ENCODE measurements at places on chromosomes 3 and 15.

DNA sequence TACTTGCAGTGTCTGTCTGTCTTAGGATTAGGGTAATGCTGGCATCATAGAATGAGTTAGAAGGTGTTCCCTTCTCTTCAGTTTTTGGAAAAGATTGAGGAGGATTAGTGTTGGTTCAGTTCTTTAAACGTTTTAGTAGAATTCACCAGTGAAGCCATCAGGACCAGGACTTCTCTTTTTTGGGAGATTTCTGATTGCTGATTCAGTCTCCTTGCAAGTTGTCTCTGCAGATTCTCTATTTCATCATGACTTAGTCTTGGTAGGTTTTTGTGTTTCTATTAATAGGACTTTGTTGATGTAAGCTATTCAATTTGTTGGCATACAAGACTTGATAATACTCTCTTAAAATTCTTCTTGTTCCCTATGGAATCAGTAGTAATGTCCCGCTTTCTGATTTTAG lies 48.9 kb downstream of the STT3B start:
- no peak overlapping the region for H3K4me3 ChIP-seq
- no peak overlapping the region for H3K27ac ChIP-seq
- no peak for DNase-seq
- H3K4me1 ChIP-seq = peaks cover 2% of the 10 kb centered on the region

DNA sequence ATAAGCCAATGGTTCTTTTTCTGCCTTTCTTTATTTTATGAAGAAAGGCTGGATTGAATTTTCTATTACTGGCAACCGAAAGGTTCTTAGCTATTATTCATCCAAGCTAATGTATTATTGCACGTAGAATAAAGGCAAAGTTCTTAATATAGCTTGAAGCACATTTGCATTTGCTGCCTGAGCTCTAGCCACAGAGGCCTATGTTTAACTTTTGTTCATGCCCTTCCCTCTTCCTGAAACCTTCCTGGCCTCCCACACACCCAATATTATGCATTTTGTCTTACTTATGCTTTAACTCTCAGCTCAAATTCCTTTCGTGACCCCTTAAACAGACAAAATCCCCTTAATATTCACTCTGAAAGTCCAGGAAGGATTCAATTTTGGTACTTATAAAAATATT lies 71.0 kb upstream of the ZNF280D start:
- DNase-seq = no peak
- H3K27ac ChIP-seq = no peak overlapping the region
- H3K36me3 ChIP-seq = no peaks in the 10 kb centered on the region

DNA sequence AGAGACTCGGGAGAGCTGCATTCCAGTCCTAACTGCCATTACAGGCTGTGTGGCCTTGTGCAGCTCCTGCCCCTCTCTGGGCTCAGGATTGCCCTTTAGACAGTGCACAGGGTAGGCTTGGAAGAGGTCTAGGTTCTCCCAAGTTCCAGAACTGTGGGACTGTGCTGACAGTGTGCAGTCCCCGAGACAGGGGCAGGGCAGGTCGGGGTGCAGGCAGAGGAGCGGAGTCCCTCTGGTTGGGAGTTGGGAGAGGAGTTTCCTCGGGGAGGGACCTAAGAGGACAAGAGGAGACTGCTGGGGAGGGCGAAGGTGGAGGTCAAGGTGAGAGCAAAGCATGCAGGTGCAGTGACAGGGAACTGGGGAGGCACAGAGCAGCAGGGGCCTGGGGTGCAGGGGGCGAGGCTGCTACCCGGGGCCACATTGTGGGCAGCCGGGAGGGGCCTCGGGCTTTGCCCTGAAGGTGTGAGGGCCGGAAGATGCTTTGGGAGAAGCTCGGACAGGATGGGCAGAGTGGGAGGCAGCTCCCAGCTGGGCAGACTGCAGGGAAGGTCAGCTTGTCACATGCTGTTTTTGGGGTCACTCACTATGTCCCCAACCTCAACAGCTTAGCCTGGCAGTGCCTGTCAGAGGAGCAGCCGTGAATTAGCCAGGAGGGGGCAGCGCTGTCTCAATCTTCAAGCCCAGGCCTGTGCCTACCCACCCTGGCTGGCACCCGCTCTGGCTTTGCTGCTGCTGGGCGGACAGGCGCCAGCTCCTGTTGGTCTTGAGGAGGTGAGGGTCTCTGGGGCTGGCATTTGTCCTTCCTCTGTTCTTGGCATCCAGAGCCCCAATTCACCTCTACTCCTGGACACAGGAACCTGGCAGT lies 15.4 kb upstream of the CSPG4 start:
- H3K36me3 ChIP-seq = no peaks in the 10 kb centered on the region
- no peaks in the 10 kb centered on the region for H3K4me1 ChIP-seq
- no peak overlapping the region for H3K4me3 ChIP-seq
- H3K27me3 ChIP-seq = no peaks in the 10 kb centered on the region
- DNase-seq = peak; percentile 45

DNA sequence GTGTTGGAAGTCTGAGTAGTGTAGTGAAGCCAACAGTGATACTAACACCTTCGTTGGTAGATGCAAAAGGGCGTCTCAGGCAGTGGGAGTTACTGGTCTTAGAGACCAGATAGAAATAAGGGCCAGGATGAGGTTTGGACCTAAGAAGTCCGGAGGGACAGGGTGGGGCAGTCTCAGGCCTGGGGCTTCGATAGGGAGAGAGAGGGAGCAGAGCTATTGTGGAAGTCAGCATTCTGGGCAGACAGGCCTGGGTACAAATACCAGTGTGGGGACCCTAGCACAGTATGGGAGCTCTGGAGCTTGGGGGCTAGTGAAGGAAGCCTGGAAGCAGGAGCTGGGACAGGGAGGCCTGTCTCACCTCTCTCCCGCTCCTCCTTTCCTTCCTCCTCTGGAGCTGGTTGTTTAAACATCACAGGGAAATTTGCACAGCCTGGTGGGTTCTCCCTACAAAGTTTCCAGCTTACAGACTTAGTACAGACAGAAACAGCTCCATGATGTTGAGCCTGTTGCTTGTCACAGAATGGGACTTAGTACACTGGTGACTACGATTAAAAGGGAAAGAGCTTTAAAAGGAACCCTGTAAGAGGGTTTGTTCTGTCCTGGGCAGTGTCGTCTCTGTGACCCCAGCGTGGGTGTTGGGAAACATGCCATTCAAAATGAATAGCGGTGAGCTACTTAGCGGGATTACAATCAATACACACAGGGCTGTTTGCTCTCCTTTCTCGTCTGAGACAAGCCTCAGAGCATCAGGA lies 76.4 kb upstream of the TNFAIP8L3 start:
- H3K4me3 ChIP-seq = no peak overlapping the region
- DNase-seq = no peak
- H3K27me3 ChIP-seq = no peaks in the 10 kb centered on the region
- no peak overlapping the region for H3K27ac ChIP-seq

GRCh38 chr3:175512700-175513099 lies 653.6 kb downstream of the NAALADL2 start:
- no peak for DNase-seq
- no peak overlapping the region for H3K27ac ChIP-seq
- no peaks in the 10 kb centered on the region for H3K27me3 ChIP-seq
- H3K4me1 ChIP-seq = no peaks in the 10 kb centered on the region
- no peak overlapping the region for H3K4me3 ChIP-seq
- no peaks in the 10 kb centered on the region for H3K36me3 ChIP-seq

GRCh38 chr15:77944002-77944867 lies 133.3 kb downstream of the TBC1D2B start:
- DNase-seq = peak; percentile 91
- H3K27me3 ChIP-seq = no peaks in the 10 kb centered on the region
- peak overlapping the region; percentile 34 for H3K4me3 ChIP-seq
- H3K27ac ChIP-seq = peak overlapping the region; percentile 32

- no peaks in the 10 kb centered on the region for H3K27me3 ChIP-seq
- H3K4me3 ChIP-seq = no peak overlapping the region
- DNase-seq = no peak
- H3K4me1 ChIP-seq = no peaks in the 10 kb centered on the region
These were observed 79.2 kb downstream of the EFL1 start for GRCh38 chr15:82183121-82184031.

DNA sequence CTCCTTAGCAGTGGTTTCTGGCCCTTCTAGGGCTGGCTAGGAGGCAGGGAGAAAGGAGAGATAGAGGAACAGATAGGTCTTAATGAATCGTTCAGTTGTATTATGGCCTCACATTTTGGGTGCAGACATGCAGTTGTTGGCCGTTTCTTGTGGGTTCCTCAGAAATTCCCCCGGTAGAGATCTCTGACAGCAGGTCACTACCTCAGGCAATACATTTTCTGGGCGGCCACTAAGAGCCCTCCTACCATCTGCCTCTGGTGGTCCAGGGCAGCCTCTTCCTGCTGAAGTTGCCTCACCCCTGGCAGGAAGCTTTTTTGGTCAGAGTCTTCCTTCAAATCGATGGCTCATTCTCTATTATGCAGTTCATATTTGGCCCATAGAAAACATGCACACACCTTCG lies 266.1 kb downstream of the SV2B start:
- H3K27ac ChIP-seq = no peak overlapping the region
- no peaks in the 10 kb centered on the region for H3K27me3 ChIP-seq
- H3K36me3 ChIP-seq = no peaks in the 10 kb centered on the region

- peak; percentile 90 for DNase-seq
- H3K4me1 ChIP-seq = peaks cover 3% of the 10 kb centered on the region
- no peaks in the 10 kb centered on the region for H3K36me3 ChIP-seq
- H3K4me3 ChIP-seq = peak within 1 kb of the TSS; percentile 67
- no peaks in the 10 kb centered on the region for H3K27me3 ChIP-seq
- H3K27ac ChIP-seq = peak within 1 kb of the TSS; percentile 63
These were observed at the start of gene TGFBR2 for GRCh38 chr3:30606301-30607031. TGFBR2 (plus strand) TSS chr3:30606601; CDS start chr3:30606884, 283 bp downstream.

- no peak overlapping the region for H3K27ac ChIP-seq
- H3K36me3 ChIP-seq = peaks cover 20% of the 10 kb centered on the region
- H3K27me3 ChIP-seq = no peaks in the 10 kb centered on the region
- H3K4me3 ChIP-seq = no peak overlapping the region
These were observed 10.7 kb downstream of the KNSTRN start for GRCh38 chr15:40392986-40393948.

GRCh38 chr3:140933552-140933951 lies 8.1 kb upstream of the SLC25A36 start:
- DNase-seq = no peak
- no peaks in the 10 kb centered on the region for H3K4me1 ChIP-seq
- H3K36me3 ChIP-seq = no peaks in the 10 kb centered on the region

DNA sequence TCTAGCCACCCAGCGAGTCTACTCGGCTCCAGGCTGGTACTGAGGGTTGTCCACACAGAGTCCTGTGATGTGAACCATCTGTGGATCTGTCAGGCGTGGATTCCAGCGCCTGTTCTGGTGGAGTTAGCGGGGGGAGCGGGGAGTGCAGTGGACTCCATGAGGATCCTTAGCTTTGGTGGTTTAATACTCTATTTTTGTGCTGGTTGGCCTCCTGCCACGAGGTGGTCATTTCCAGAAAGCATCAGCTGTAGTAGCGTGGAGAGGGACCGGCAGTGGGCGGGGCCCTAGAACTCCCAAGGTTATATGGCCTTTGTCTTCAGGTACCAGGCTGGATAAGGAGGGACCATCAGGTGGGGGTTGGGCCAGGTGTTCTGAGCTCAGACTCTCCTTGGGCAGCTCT lies 446.5 kb downstream of the EDEM1 start:
- H3K36me3 ChIP-seq = no peaks in the 10 kb centered on the region
- H3K27ac ChIP-seq = no peak overlapping the region
- DNase-seq = peak; percentile 6
- no peaks in the 10 kb centered on the region for H3K27me3 ChIP-seq
- H3K4me3 ChIP-seq = no peak overlapping the region

DNA sequence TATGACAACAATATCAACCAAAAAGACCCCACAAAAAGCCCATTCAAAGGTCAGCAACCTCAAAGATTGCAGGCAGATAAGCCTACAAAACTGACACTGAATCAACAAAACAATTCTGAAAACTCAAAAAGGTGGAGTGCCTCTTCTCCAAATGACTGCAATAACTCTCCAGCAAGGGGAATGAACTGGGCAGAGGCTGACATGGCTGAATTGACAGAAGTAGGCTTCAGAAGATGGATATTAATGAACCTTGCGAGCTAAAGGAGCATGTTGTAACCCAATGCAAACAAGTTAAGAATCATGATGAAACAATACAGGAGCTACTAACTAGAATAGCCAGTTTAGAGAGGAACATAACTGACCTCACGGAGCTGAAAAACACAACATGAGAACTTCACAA lies 20.4 kb upstream of the SLC25A38 start:
- H3K4me3 ChIP-seq = no peak overlapping the region
- H3K27me3 ChIP-seq = no peaks in the 10 kb centered on the region
- no peaks in the 10 kb centered on the region for H3K36me3 ChIP-seq
- H3K4me1 ChIP-seq = no peaks in the 10 kb centered on the region
- no peak for DNase-seq

DNA sequence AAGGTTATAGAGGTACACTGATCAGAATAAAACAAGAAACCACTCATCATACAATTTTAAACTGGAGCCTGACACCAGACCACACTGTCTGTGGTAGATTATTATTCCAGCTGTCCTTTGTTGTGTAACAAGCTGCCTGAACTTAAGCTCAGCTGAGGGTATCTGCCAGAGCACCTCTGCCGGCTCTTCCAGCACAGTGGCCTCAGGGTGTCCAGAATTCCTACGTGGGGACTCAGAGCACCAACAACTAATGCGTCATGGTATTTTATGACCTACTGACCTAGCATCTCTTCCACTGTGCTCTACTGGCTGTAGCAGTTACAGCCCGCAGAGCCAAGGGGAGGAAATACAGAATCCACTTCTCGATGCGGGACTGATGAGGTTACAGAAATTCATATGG lies 15.6 kb upstream of the RAF1 start:
- H3K27ac ChIP-seq = no peak overlapping the region
- H3K4me3 ChIP-seq = no peak overlapping the region
- no peaks in the 10 kb centered on the region for H3K36me3 ChIP-seq
- DNase-seq = no peak
- no peaks in the 10 kb centered on the region for H3K4me1 ChIP-seq

GRCh38 chr3:43128464-43128863 lies 22.6 kb upstream of the POMGNT2 start:
- no peaks in the 10 kb centered on the region for H3K27me3 ChIP-seq
- H3K36me3 ChIP-seq = no peaks in the 10 kb centered on the region
- H3K4me3 ChIP-seq = no peak overlapping the region
- H3K27ac ChIP-seq = no peak overlapping the region

DNA sequence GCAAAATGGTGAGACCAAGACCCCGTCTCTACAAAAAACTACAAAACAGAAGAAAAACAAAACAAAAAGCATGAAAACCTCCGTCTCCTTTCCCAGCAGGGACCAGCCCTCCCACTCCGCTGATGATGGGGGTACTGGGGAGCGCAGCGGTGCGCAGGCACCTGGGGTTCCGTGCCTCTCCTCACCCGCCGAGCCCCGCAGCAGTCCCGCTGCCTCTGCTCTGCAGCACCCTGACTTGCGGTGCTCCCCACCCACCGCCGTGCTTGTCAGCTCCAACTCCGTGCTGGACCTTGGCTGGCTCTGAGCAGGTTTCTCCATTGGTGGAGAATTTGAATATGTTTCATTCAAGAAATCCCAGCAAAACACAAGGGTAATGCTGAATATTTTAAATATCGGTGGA lies 46.7 kb upstream of the ATP10A start:
- H3K4me1 ChIP-seq = no peaks in the 10 kb centered on the region
- no peak for DNase-seq
- no peak overlapping the region for H3K27ac ChIP-seq
- H3K36me3 ChIP-seq = no peaks in the 10 kb centered on the region
- no peak overlapping the region for H3K4me3 ChIP-seq
- H3K27me3 ChIP-seq = no peaks in the 10 kb centered on the region

GRCh38 chr15:99387421-99388168 lies 136.3 kb downstream of the LRRC28 start:
- H3K27ac ChIP-seq = no peak overlapping the region
- H3K4me1 ChIP-seq = no peaks in the 10 kb centered on the region
- no peak overlapping the region for H3K4me3 ChIP-seq
- no peaks in the 10 kb centered on the region for H3K27me3 ChIP-seq
- H3K36me3 ChIP-seq = no peaks in the 10 kb centered on the region

- H3K27ac ChIP-seq = no peak overlapping the region
- H3K4me3 ChIP-seq = no peak overlapping the region
- no peaks in the 10 kb centered on the region for H3K27me3 ChIP-seq
- no peak for DNase-seq
- H3K4me1 ChIP-seq = peaks cover 4% of the 10 kb centered on the region
These were observed 10.7 kb downstream of the MUC13 start for GRCh38 chr3:124923833-124924232.
